ENCODE measurements at places on chromosomes 16 and 17. TPM values are rescaled to one million over a fixed set of nuclear protein-coding genes. Genes with fewer than 3 reads are reported as not detected.

Gene GNAO1
- total RNA-seq, result 394 TPM

Gene CRAMP1
- total RNA-seq, result 28.9 TPM

Gene TNFSF12
- 63.8 TPM for total RNA-seq

Gene EIF5A
- 151 TPM for total RNA-seq

Gene LRRC75A
- total RNA-seq, result 9.5 TPM

Gene HELZ
- total RNA-seq, result 71.0 TPM

Gene DHRS7C
- total RNA-seq, result not detected

Gene C1QTNF1
- 10.2 TPM for total RNA-seq

Gene NECAB2
- 97.1 TPM for total RNA-seq

Gene TAC4
- not detected for total RNA-seq

Gene CCDC144A
- total RNA-seq, result 29.5 TPM

Gene CCL23
- total RNA-seq, result not detected

DNA sequence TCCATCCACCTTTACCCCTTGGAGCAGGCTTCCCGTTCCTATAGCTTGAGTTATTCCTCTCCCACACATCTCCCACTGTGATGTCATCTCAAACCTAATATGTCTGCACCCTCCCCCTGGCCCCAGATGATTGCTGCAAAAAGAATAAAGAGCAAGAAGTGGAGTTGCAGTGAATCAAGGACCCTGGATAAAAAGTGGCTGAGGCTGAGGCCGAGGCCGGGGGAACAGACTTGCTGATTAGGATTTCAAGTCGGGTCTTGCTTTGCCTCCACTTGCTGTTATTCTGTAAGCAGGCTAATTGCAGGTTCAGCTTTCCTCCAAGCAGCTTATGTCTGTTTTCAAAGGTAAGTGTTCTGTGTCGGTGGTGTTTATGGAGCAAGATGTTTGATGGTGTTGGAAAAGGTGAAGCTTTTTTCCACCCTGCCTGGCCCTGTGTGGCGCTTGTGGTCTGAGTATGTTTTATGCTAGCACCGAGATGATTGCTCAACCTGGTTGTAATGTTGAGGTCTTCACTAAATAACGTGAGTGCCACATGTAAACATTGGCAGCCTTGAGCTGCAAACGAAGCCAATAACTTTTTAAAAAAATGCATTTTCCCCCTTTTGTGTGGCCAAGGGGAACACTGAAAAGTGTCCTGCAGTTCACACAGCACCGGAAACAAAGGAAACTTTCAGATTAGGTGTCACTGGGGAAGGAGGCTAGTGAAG lies 15.4 kb downstream of the HS3ST3B1 start:
- DNase-seq, result no peak

GRCh38 chr17:41873559-41874292 lies 8.5 kb upstream of the KLHL11 start:
- no peak for DNase-seq

GRCh38 chr17:57629470-57629869 lies 115.6 kb downstream of the CCDC182 start:
- DNase-seq, result no peak

- no peak for DNase-seq
Measured at GRCh38 chr17:34997355-34997862, 17.1 kb downstream of the LIG3 start.

DNA sequence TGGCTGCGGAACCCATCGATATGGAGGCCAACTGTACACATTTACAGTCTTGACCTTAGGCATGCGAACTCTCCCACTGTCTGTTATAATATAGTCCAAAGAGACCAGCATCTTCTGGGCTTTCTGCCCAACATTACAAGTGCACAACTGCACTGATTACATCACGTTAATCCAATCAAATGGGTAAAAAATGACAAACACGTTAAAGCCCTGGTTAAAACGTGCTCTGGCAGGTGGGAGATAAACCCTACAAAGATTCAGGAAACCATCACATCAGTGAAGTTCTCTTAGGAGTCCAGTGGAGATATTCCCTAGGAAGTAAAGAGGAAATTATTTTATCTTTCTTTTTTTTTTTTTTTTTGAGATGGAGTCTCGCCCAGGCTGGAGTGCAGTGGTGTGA lies 23.7 kb upstream of the XYLT2 start:
- DNase-seq, result no peak

GRCh38 chr16:87765473-87765775 lies 362 bp downstream of the KLHDC4 start:
- no peak for DNase-seq

- DNase-seq, result no peak
Measured at GRCh38 chr16:9094011-9094846, 2.8 kb downstream of the HAPSTR1 start.

DNA sequence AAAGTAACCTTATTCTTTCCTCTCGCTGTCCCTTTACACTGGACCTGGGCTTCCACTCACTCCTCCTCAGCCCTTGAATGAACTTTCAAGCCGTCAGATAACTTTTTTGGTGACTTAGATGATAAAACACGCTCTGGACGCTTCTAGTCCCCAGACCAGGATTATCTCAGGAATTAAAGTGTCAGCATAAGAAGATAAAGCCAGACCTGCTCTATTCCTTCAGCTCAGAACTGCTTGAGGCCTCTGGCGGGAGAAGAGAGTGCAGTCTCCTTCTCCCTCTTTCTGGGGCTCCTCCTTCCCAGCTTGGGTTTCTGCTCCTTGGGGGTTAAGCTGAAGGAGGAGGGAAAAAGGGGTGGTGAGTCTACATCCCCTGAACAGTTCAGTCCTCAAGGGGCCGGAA lies 6.6 kb downstream of the LPO start:
- no peak for DNase-seq

GRCh38 chr16:72836985-72837384 lies 210.9 kb downstream of the ZFHX3 start:
- no peak for DNase-seq

- no peak for DNase-seq
Measured at GRCh38 chr17:10527419-10527818, 9.1 kb upstream of the MYH1 start.

DNA sequence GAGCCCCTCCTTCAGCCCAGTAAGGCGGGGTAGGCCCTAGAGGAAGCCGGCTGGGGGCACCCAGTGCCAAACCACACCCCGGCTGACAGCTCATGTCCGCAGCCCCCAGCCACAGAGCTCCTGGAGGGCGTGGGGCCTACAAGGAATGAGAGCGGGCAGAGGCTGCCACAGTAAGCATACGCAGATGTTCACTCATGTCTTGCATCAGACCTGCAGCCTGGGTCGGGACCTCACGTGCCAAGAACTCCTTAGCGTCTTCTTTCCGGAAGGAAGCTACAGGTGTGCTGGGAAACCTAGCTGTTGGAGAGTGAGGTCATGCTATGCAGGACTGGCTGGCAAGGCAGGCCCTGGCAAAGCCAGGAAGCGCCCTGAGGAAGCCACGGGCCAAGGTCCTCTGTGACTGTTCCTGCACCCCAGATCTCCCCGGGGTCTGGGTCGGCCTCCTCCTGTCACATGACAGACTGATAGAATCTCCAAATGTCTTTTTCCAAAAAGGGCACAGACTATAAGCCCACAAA lies 1.6 kb downstream of the ZNF598 start:
- no peak for DNase-seq

DNA sequence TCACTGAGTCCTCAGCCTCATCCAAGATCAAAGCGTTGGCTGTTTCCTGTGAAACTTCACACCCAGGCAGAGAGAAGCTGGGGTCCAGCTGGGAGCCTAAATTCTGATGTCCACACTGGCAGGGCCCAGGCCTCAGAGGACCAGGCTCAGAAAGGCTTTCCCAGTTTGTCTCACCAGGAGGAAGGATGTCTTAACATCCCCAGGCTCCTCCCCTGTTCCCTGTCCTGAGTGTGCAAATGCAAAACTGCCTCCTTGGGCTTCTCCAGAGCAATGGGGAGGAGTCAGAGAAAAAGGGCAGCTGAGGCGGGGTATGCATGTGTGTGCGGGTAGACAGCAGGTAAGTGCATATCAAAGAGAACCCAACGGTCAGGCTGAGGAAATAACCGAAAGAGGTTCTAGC lies 45.7 kb downstream of the CUEDC1 start:
- DNase-seq, result no peak

DNA sequence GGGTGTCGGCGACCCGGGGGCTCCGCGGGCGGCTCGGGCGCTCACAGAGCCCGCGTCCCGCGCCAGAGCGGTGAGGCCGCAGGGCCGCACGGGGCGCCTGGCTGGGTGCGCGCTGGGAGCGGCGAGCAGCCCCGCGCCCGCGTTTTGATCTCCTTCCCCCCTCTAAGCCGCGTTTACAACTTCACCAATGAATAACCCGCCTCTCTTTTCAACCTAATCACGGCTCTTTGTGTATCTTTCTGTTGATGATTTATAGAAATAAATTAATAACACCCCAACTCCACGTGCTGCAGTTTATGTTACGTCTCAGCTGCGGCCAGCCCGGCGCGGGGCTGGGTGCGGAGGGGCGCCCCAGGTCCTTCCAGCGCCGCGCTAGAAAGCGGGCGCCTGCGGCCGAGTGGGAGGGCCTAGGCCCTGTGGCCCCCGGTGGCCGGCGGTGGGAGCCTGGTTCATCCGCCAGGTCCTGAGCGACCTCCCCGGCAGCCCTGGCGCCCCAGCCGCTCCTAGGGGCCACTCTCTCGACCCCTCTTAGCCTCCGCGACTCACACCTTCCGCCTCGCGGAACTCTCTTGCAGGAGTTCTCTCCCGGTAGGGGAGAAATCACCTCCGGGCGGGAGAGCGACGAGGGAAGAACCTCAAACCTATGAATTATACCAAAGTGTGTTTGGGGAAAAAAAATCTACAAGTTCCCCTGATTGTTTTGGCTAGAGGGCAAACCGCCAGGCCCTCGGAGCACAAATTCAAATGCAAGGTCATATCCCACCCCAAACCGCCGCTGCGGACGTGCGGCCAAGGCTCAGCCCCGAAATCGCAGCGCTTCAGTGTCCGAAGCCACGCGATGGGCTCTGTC lies 1.9 kb downstream of the HNF1B start:
- no peak for DNase-seq

- peak; percentile 85 for DNase-seq
Measured at GRCh38 chr17:8220783-8221662, 10.6 kb upstream of the AURKB start.

GRCh38 chr16:9264067-9264466 lies 172.6 kb downstream of the HAPSTR1 start:
- no peak for DNase-seq

GRCh38 chr16:81466356-81466980 lies 21.9 kb downstream of the CMIP start:
- DNase-seq, result no peak

DNA sequence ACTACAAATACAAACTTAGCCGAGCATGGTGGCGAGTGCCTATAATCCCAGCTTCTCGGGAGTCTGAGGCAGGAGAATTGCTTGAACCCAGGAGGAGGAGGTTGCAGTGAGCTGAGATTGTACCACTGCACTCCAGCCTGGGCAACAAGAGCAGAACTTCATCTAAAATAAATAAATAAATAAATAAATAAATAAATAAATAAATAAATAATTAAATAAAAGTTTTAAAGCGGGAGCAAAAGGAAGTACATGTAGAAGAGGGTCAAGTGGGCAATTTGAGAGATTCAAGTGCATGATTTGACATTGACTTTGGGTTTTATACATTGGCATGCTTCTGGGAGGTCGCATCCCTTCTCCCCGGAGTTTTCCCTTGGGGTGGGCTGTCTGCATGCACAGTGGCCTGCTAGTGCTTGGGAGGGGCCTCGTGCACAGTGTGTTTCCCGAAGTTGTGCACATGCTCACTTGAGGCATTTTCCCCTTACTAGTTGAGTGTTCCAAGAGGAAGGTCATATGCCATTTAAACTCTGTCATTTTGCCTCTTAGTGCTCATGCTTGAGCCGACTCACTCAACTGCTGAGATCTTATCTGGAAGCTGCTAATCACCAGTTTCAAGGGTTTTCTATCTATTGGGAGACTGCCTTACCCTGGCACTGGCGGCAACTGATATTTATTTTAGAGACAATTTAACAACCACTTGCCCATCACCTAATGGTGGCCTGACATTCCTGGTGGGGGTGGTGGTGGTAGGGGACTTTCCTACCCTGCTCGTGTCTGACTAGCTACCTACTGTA lies 193.2 kb upstream of the MPHOSPH6 start:
- no peak for DNase-seq

- peak; percentile 54 for DNase-seq
Measured at GRCh38 chr16:88705801-88706228, 393 bp downstream of the RNF166 start.

GRCh38 chr16:11076259-11077018 lies 132.1 kb downstream of the CLEC16A start:
- no peak for DNase-seq

GRCh38 chr17:43540821-43541674 lies 5.1 kb downstream of the ETV4 start:
- DNase-seq, result no peak

DNA sequence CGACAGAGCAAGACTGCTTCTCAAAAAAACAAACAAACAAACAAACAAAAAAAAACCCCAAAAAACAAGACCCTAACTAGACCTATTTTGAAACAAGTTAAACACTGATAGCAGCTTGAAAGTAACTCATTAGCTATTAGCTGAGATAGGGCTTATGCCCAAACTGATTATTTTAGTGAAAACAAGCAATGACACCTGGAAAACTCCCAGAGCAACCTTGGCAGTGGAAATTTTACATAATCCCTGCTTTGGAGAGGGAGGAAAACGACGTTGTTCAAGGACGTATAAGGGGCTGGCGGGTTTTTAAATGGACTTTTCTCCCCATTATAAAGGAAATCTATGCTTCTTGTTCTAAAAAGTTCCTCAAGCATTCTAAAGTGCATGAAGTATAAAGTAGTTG lies 45.4 kb upstream of the AQP8 start:
- DNase-seq, result no peak

DNA sequence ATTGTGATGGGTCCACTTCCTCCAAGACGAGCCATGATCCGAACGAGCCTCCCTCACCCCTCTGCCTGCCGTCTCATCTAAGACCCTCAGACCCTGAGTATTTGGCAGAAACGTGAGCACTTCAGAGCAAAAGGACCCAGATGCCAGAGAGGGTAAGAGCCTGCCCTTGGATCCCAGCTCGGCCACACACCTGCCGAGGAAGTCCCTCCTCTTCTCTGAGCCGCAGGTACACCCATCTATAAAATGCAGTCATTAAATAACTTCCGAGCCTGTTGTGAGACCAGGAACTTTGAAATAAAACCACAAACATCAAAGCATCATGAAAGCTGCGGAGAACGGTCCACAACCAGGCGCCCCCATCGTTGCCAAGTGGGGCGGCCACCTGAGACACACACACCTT lies 64.8 kb upstream of the DOC2B start:
- DNase-seq, result no peak

DNA sequence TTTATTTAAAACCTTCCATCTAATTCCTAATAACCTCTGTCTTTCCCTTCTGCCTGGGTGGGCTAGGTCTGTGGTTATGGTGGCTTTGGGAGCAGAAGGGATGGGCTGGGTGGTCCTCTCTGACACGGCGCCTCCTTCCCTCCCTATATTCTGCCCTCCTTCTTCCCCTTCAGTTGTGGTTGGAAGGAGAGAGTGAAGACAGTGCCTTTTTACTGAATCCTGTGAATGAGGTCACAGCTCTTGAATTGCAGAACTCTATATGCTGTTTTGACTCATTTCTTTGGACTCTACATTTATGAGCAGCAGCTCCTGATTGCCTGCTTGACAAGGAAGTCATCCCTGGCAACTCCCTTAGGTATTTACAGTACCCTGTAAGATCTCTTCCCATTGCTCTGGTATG lies 256.0 kb upstream of the ELAC2 start:
- no peak for DNase-seq
